ENCODE measurements at places on chromosomes 7 and 10.
A peak's percentile ranks its signal among the peaks of the same experiment; 100 is the strongest.

- no peak for DNase-seq
Measured at GRCh38 chr10:22002591-22003176, 846 bp downstream of the DNAJC1 start.

- no peak for DNase-seq
Measured at GRCh38 chr7:133781486-133782090, 345.6 kb upstream of the LRGUK start.

- no peak for DNase-seq
Measured at GRCh38 chr10:86799188-86799845, 42.9 kb downstream of the BMPR1A start.

DNA sequence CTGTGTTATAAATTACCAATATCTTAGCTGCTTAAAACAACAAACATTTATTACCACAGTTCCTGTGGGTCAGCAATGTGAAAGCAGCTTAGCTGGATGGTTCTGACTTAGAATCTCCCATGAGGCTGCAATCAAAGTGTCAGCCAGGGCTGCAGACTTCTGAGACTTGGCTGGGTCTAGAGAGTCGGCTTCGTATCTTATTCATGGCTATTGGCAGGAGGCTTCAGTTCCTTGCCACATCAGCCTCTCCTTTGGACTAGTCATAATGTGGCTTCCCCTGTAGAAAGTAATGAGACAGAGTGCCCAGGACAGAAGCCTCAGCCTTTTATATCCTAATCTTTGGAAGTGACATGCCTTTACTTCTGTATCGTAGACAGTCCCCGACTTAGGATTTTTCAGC is 27.3 kb downstream of the RALA start:
- DNase-seq: no peak

- DNase-seq: no peak
Measured at GRCh38 chr7:157389951-157390730, 53.3 kb downstream of the DNAJB6 start.

DNA sequence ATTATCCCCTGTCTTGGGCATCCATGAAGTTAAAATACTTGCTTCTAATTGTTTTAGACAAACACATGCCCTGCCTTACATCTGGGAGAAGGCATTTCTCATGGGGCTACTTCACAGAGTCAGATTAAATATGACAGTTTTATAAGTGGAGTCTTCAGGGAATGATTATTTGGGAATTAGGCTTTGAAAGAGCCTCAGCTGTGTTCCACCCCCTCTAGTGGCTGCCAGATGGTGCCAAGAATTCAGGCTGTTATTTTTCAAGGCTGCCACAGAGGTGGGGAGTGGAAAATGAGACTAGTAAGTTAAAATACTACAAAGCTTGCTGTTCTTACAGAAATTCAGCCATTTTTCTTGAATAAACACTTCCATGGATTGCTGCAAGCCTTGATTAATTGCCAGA is 45.8 kb upstream of the DNAH11 start:
- peak; percentile 53 for DNase-seq

GRCh38 chr10:43396061-43396927 is 12.7 kb downstream of the HNRNPF start:
- DNase-seq: peak; percentile 95
